ENCODE measurements at places on chromosomes 1 and 21.

GRCh38 chr1:234602334-234603220, 7.4 kb downstream of the IRF2BP2 start:
- no peak for DNase-seq

DNA sequence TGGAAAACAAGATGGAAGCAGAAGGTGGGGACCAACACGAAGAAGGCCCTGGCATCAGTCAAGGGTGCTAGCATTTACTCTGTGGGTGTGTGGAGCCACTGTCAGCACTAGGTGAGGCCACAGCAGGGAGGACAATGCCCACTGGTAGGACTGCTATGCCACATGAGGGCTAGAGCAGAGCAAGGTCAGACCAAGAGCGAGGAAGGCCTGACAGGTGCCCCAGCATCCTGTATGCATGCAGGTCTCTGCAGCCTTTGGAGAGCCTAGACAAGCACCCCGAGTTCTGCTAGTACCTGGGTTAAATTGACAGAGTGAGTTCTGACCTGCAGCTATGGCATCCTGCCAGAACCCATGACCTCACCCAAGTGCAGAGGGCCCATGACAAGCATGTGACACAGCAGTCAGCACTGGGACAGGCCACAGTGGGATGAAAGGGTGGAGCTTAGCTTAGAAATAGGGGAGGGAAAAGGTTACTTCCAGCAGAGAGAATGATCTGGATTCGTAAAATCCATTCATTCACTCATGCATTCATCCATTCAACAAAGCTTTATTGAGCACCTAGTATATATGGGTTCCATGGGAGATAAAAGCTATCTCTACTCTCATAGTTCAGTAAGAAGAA, 9.0 kb upstream of the CSF1 start:
- no peak for DNase-seq

DNA sequence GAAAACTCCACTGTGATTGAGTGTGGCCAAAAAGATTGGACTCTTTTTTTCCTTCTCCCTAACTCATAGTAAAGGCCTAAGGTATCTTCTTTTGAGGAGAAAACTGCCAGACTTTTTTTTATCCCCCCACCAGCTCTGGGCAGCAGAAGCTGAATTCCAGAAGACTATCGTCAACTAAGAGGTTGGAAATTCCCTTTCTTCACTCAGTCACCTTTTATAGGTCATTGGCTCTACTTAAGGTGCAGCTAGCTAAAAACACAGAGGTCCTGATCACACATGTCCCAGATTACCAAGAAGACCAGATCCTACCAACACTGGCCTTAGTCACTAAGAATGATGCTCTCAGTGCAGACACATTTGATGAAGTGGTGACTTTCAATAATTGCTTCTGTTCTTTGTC, 1441.2 kb downstream of the PLA2G4A start:
- no peak for DNase-seq

- DNase-seq = no peak
These were observed 43.9 kb upstream of the LYST start for GRCh38 chr1:235910357-235911299.

DNA sequence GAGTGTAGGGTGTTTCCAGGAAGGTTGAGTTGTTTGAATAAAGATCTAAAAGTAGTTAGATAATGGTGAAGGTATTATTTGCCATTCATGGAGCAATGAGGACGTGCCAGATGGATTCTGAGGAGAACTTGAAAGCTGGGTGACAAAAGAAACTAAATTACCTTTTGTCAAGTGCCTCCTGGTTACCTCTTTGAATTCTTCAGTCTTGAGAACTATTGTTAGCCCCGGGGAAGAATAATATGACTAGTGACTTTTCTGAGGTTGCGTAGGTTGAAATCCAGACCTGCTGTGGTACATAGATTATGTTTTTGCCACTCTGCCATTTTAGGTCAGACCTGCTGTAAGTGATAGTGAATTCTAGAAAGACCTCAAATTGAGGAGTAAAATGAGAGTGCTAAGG, 11.5 kb downstream of the LAMC1 start:
- no peak for DNase-seq

DNA sequence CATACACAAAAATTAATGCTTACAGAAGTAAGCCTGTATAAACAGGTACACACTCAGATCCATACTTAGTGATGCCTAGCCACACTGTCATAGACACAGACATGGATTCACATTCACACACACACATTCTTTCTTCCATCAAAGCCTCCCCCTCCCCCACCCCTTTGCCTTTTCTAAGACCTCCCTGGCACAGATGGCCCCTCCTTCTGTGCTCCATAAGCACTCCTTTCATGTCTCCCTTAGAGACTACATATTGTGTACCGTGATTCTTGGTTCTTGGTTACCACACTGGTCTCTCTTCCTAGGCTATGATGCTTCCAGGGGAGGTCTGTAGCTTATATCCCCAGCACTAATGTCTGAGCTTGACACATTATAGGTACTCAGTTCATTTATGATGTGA, 2.0 kb upstream of the NHLH2 start:
- no peak for DNase-seq

DNA sequence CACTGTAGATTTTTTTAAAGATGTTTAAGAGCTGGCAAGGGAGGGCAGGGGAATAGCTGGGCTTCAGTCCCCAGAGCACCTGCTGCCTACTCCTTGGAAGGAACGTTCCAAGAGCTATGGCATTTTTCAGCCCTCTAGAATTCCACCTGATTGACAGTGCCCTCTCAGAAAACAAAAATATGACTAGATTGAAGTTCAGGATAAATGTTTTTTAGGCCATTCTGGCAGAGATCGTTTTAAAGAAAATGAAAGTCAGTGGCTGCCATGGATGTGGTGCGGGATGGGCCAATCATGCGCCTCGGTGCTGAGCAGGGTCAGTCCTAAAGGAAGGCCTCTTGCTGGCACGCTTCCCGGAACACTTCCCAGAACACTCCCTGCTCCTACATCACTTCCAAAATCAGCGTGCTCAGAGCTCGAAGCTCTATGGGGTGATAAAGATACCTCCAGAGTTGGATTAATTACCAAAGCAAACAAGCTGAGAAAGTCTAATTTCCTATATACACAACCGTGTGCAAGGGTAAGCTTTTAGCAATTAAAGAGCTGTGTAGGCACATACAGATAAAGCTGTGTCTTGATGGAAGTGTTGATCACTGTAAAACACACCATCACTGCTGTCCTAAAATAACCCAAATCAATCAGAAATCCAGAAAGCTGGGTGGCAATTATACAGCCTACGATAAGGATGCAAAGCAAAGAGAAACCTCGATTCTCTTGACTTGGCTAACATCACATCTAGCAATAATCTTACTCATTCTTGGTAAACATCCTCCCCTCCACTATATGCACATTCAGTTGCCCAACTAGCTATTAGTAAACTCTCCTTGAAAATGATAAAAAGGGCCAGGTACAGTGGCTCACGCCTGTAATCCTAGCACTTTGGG, 34.6 kb downstream of the TGFBR3 start:
- DNase-seq = no peak

GRCh38 chr1:70945676-70946075, 101.9 kb downstream of the PTGER3 start:
- no peak for DNase-seq

DNA sequence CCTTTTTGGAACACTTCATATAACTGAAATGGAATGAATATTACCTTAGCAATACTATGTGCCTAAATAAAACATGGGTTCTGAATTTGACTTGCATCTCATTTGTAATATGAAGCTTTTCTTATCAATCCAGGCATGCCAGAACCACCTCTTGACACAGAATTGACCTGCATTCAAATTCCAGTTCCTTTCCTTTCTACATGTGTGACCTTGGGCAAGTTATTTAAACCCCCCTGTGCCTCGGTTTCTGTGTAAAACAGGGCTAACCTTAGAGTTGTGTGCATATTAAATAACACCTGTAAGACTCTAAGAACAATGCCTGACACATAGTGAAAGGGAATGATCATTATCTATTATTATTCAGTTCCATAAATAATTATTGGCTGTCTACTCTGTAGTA, 2.0 kb upstream of the NOS1AP start:
- DNase-seq = no peak

- DNase-seq = no peak
These were observed 107.0 kb downstream of the PTPN14 start for GRCh38 chr1:214444182-214444939.

DNA sequence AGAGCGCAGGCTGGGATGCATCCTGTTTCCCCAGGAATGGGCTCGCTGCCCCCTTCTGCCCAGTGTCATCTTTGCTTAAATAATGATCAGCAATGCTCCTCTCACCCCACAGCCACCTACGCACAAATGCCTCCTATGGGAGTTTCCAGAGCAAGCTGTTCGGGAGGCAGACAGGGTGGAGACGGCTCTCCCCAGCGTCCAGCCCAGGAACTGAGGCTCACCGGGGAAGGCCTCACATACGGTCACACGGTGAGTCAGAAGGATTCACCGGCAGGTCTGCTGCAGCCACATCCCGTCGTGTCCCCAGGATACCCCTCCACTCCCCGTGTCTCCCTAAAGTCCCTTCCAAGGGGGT, 40.3 kb upstream of the RUNX3 start:
- no peak for DNase-seq

DNA sequence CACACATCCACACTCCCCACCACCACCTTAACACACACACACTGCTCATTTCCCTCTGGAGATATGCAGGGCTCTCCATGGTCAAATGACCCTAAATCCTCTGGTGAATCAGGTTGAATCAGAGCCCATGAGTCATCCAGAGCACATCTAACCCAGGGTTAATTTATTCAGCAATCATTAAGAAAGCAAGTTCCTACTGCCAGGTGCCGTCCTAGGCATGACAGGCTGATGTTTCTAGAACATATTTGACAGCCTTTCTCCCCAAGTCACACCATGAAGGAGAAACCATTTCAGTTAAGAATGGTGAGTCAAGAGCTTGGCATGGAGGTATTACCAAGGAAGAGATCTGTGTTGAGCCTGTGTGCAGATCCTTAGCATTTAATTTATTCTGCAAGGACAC, 194.3 kb upstream of the CAMK1G start:
- no peak for DNase-seq

- no peak for DNase-seq
These were observed 355.6 kb downstream of the PRDM2 start for GRCh38 chr1:14055442-14056223.

- DNase-seq = no peak
These were observed 2.6 kb downstream of the CHML start for GRCh38 chr1:241637604-241638003.

DNA sequence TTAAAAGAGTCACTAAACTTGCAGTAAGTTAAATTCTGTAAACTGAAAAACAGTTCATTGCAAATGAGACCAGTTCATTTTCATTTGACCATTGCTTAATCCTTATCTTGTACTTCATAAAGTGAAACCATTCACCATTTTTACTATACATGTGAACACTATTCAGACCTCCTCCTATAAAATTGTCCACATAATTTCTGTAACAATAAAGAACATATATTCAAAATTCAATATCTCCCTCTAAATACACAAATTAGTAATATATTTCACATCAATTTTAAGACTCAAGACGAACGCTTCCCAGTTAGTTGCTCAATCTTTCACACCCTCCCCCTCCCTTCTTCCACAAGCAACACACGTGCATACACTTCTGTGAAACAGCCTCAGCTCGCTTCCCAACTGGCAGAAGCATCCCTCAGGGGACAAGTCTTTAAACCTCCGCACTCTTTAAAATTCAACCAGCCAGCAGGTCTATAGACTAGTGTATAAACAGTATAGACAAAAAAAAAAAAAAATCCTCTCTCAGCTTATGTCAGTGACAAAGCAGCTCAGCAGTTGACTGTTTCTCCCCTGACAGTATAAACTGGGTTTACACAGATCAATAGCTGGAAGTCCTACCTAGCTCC, 99.6 kb downstream of the DENND1B start:
- DNase-seq = no peak

DNA sequence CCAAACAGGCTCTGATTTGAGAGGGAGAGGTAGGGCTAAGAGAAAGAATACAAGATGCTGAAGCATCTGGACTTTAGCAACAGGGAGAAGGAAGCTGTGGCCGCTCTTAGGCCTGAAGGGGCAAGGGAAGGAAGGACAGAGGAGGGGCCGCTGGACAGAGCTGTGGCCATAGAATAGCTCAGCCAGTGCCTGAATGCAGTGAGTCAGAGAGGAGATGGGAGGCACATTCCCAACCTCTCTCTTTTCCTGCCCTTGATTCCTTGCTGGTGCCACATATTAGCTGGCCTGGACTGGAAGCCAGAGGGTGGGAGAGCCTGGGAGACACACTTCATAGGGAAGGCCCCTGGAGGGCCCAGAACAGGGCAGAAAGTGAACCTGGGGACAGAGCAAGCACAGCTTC, 83.4 kb upstream of the POU3F1 start:
- no peak for DNase-seq

- no peak for DNase-seq
These were observed 7.9 kb downstream of the SLC45A3 start for GRCh38 chr1:205672395-205672889.

DNA sequence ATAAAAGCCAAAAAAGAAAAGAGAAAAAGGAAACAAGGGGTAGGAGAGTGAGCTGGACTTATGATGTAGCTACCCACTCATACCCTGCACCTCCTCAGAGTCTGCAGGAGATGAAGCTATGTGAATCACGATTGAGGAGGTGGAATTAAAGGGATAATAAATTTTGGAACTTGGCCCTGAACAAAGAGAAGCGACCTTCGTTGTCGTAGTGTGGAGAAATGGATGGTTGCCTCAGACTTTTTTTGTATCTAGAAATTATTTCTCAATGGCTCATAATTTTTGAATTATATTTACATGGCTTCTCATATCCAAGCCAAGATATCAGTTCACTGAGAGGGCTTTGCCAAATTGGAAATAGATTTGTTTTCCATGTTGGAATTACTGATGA, 37.8 kb upstream of the SIPA1L2 start:
- DNase-seq = no peak

GRCh38 chr1:45574105-45574626, 9.7 kb upstream of the NASP start:
- DNase-seq = no peak

DNA sequence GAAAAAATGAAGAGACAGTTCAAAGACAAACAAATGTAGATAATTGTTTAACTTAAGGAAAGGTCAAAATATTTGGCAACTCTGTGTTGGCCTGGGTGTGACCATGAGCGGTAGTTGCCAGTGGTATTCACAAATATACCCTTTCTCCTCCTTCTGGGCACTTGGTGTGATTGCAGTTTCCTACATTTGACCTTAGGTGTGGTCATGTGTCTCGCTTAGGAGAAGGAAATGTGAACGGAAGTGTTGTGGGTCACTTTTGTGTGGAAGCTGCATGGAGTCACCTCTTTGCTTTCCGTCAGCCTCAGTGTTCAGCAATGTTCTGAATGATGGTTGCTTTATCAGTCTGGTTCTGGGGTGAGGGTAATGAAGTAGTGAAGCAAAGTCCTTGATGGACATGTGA, 3.4 kb upstream of the PCSK9 start:
- DNase-seq = no peak

- no peak for DNase-seq
These were observed 62.7 kb downstream of the DMAP1 start for GRCh38 chr1:44275991-44276405.
